Cerebellum (tissue), 4 donors: ENCODE measurements at places on chromosomes 5 and 9. TPM values are rescaled to one million over a fixed set of nuclear protein-coding genes. Genes with fewer than 3 reads are reported as not detected.

Gene PAEP
- total RNA-seq: not detected

Gene MELK
- 14.6 TPM for total RNA-seq

Gene MARCOL
- not detected for total RNA-seq

Gene FCHO2
- 49.9 TPM for total RNA-seq

Gene CD72
- total RNA-seq: 1.3 TPM

Gene FBXO4
- total RNA-seq: 11.1 TPM

Gene DNLZ
- total RNA-seq: 6.5 TPM

Gene ZDHHC11
- total RNA-seq: 11.6 TPM

Gene INSL6
- not detected for total RNA-seq

Gene SPATA31A5
- total RNA-seq: not detected

Gene TTF1
- total RNA-seq: 8.5 TPM

Gene TMEM252
- total RNA-seq: not detected

Gene WDR38
- 0.27 TPM for total RNA-seq

Gene IFNA13
- not detected for total RNA-seq

Gene CDKN2B
- 0.09 TPM for total RNA-seq

Gene GAS1
- 19.6 TPM for total RNA-seq

Gene PCDHGA3
- 11.8 TPM for total RNA-seq

Gene PCDHGA8
- total RNA-seq: 20.9 TPM

Gene LCN9
- not detected for total RNA-seq

Gene CDH6
- 13.5 TPM for total RNA-seq

Gene FOXD4
- total RNA-seq: 1.00 TPM

Gene MYMK
- not detected for total RNA-seq

Gene TXNDC8
- not detected for total RNA-seq

Gene PCDHGB4
- total RNA-seq: 25.1 TPM

Gene ORM2
- not detected for total RNA-seq

Gene CBY3
- 0.64 TPM for total RNA-seq

Gene CENPK
- total RNA-seq: 29.6 TPM

Gene PCDHB13
- total RNA-seq: 16.3 TPM

Gene LEAP2
- total RNA-seq: 2.1 TPM

Gene TMOD1
- total RNA-seq: 5.4 TPM

Gene P4HA2
- 10.1 TPM for total RNA-seq

Gene TAL2
- 2.4 TPM for total RNA-seq

Gene NPR3
- total RNA-seq: 3.6 TPM

Gene TBC1D2
- 3.7 TPM for total RNA-seq

Gene ERBIN
- 119 TPM for total RNA-seq

Gene ALDOB
- total RNA-seq: 0.54 TPM

Gene GARIN3
- not detected for total RNA-seq

Gene NAIF1
- total RNA-seq: 4.3 TPM

Gene IFNA7
- total RNA-seq: not detected
